ENCODE measurements at places on chromosomes 4 and X.

DNA sequence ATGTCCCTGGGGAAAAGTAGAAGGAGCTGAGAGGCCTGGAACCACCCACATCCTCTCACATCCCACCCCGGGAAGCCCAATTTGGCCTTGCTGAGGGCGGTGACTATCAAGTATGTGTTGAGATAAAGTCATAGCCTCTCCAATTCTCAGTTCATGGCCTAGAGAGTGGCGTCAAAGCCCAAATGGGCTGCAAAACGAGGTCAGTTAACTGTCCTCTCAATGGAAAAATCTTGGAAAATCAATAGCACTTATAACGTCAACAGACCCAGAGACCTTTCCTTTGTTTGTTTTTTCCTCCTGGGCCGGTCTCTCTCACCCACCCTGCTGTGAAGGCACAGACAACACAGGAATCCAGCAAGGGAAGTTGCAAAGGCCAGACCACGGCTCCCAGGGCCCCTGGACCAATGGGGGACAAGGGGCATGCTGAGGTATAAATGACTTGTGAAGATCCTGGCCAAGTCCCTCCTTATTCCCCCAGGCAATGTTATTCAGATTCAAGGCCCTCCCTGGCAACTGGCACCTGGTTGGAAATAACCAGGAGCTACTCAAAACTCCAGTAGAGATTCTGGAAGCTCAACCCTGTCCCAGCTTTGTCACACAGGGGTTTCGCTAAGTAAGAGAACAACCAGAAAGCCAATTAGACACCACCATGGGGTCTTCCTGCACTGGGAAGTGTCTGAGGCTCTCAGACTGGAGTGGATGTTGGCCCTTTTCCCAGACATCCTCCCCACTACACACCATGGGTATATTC is 38.6 kb downstream of the TSC22D3 start:
- no peak for DNase-seq

DNA sequence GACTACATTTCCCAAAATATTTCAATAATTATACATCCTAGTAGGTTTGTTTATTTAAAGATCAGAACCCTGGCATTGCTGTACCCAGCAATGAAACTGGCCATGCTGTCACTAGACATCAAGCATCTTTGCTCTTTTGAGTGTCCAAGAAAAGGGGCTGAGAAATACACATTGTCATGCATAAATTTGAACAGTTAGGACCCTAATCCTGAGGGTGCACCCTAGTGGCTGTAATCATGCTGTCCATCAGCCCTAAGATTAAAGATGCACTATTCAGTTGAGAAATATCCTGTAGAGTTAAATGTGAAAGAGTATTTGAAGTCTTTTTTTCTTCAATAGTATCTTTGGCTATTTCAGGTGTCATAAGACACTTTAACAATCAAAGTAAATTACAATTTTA is 108.8 kb downstream of the NFKB1 start:
- DNase-seq, result no peak

GRCh38 chr4:78482281-78482680 is 69.3 kb upstream of the ANXA3 start:
- no peak for DNase-seq

- DNase-seq, result no peak
These were observed 144.1 kb upstream of the NOCT start for GRCh38 chr4:138871555-138871875.

- DNase-seq, result no peak
These were observed 425.1 kb downstream of the GPM6A start for GRCh38 chr4:175386776-175387507.

DNA sequence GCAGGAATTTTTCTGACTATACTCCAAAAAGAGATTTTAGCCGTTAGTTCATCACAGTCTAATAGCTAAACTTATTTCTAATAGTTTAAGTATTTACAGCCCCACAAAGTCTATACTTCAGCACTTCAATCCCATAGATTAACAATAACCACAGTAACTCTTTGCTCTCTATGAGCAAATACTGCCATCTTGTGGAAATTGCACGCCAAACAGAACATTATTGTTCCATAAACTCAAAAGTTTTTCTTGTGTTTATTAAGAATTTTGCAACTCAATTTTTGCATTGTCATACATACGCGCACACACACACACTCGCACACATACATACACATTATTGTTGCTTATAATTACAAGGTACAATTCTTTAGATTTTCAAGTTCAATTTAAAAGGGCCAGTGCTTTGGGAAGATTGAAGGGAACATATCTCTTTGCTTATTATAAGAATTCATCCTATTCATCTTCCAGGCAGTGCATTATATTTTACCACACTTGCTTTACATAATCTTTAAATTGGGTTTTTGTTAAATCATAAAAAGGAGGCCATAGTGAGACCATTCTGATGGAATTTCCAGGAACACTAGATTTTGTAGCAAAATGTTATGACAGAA is 63.8 kb upstream of the ATOH1 start:
- DNase-seq, result no peak

DNA sequence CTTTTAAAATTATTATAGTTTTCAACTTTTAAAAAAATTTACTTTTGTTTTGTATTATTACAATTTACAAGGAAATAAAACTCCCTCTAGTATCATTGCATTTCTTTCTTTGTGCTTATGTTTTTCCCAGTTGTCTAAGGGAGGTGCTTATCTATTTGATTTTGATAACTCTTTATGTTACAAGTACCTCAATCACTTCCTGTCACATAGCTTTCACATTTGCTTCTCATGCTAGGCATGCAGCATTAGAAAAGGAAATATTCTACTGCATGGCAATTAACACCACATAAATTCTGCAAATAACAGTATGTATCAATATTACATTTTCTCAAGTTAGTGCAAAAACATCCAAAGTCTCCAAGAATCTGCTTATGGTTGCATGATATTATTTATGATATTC is 180.3 kb upstream of the HS3ST1 start:
- no peak for DNase-seq

DNA sequence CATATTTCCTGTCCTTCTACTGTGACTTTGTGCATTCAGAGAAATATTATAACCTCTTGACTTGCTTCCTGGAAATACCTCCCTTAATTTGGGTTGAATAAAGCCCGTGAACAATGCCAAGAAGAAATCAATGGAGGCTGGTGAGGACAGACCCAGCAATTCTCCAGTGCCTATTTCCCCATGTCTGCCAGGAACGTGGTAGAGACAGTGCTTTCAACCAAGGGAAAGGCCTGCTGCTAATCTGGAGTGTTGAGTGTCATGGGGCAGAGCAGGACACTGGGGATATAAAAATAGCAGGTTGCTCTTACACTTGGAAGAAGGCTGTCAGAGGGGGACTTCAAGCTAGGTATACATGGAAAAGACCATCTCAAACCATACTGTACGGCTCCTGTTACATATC is 19.9 kb downstream of the TSC22D3 start:
- DNase-seq, result no peak

GRCh38 chrX:148612431-148612830 is 112.0 kb downstream of the AFF2 start:
- no peak for DNase-seq

Measured in cortex of kidney (tissue), 1 donor.